NCI-H1694 treated with DMSO at 0.1 percent for 48 hours (cell line): ENCODE measurements at places on chromosomes 2 and 18.

DNA sequence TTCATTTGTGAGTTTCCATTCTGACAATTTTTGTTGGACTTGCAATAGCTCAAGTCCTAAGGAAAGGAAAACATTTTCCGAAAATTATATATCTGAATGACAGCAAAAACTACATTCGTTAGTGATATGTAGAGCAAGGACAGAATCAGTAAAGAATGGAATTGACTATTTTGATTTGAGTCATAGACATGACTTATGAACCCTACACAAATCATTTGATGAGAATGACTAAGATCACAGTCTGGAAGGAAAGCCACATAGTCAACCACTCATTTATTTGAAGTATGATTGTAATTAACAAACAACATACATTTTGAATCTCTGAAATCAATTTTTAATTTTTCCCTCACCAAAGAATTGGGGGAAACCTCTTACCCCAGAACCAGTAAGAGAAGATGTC is 231.6 kb upstream of the CRIM1 start:
- DNase-seq, result no peak

GRCh38 chr2:42171396-42171980 is 2.3 kb downstream of the EML4 start:
- DNase-seq, result no peak

DNA sequence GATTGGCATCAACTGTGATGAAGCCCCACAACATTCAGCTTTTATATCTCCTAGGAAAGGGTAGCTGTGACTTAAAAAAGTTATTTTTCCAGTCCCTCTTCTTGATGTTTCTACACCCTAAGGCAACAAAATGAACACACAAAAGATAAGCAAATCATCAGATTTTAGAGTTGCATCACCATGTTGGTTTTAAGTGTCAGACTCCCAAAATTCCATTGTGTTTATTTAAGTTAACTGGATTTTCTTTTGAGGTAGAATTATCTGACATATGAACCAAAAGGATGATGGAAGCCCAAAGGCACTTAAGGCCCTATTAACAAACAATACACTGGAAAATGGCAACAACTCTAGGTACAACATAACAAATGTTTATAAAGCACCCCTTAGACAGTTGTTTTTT is 261.7 kb upstream of the SLC39A10 start:
- no peak for DNase-seq

DNA sequence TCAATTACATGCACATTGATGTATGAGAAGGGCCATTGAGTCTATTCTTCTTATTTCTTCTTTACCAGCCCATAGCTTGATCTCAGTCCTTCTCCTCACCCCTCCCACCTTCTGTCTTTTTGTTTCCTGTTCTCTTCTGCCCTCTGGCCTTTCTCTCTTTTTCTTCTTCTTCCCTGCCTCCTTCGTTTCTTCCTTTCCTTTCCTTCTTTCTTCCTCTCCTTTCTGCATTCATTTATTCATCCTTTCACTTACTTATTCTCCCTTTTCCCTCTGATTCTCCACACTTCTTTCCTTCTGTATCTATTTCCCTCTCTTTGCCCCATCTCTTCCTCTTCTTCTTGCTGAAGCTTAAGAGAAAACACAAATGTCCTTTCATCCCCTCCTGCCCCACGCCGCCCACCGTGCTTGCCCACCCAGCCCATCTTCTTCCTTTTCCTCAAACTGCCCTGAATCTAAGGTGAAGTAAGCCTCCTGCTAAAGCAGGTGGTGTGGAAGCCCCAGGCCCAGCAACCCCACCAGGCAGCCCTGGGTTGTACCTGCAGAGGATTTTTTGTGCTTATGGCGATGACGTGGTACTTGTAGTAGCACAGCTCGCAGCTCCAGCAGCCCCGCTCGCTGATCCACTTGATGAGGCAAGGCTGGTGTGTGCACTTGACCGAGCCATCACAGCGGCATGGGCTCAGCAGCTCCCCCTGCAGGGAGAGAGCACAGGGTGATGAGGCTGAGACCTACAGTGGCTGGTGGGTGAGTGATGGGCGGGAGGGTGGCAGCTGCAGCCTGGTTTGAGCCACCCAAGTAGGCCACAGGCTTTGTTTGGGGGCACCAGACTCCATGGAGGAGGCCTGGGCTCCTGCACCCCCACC is 89.0 kb downstream of the MARCHF4 start:
- DNase-seq, result no peak
